Gastroesophageal sphincter (tissue), 4 donors: ENCODE measurements at places on chromosomes 3 and 15. TPM values are rescaled to one million over a fixed set of nuclear protein-coding genes. Genes with fewer than 3 reads are reported as not detected.

The GATA2 gene
- total RNA-seq: 16.0 TPM

The RLBP1 gene
- not detected for total RNA-seq

The CASR gene
- not detected for total RNA-seq

The SLC25A36 gene
- total RNA-seq: 73.8 TPM

DNA sequence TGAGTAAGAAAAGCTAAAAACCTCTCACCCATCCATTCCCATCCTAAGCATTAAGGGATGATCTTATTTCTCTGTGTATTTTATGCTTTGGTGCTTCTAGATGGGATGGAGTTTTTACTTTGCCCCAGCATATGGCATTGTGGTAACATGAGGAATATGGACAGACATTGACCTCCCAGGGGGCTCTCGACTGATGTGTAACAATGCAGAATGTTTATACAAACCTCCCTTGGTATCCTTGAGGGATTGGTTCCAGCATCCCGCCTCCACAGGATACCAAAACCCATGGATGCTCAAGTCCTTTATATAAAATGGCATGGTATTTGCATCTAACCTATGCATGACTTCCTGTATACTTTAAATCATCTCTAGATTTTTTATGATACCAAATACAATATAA lies 21.6 kb downstream of the PDIA5 start:
- ATAC-seq: no peak

DNA sequence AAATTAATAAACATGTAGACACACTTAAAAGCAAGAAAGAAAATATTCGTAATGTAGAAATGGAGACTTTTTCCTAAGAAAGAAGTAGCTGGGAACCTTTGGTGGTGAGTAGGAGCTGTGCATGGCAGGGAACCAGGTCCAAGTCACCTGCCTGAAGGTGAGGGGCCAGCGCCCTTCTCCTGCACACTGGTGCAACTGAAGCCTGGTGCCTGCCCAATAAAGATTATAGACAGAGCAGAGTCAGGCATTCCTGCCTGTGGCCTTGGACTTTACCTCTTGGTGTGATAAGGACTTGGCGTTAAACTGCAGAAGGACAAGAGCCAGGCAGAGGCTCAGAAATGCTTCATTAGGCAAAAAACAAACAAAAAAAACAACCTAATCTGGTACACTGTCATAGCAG lies 14.2 kb downstream of the CFAP91 start:
- ATAC-seq: no peak

DNA sequence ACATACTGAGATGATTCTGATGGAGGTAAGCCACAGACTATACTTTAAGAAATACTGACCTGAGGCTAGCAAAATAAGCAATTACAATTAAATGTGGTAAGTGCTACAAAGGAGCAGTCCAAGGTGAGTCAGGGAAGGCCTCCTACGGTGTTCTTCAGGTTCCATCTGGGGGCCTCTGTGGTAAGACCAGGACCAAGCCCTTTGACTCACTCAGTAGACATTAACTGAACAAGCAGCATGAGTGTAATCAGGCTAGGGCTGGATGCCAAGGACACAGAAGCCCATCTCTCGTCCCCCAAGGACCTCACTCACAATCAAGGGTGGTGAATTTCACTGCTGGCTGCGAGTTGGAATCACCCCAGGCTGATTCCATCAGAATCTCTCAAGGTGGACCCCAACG lies 37.3 kb downstream of the DZIP1L start:
- no peak for ATAC-seq

GRCh38 chr3:53820084-53820483 lies 26.1 kb downstream of the CHDH start:
- ATAC-seq: no peak

GRCh38 chr15:56249092-56249491 lies 5.4 kb upstream of the RFX7 start:
- ATAC-seq: no peak

DNA sequence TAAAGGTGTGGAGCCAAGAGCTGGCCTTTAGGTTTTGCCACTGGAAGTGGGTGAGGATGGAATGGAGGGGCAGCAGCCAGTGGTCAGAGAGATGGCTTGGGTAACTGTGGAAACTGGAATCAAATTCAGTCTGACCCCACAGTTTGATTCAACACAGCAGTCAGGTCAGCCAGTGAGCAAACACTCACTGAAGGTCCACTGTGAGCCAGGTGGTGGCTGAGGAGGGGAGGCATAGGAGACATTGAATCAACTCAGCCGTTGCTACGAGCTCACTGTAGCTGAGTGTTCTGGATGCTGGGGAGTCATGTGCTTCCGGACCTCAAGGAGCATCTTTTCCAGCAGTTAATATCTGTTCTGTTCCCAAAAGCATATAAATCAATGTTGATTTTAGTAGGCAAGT lies 37.5 kb downstream of the LPP start:
- ATAC-seq: no peak

- ATAC-seq: no peak
These were observed 473.3 kb upstream of the NR2F2 start for GRCh38 chr15:95857124-95857757.

DNA sequence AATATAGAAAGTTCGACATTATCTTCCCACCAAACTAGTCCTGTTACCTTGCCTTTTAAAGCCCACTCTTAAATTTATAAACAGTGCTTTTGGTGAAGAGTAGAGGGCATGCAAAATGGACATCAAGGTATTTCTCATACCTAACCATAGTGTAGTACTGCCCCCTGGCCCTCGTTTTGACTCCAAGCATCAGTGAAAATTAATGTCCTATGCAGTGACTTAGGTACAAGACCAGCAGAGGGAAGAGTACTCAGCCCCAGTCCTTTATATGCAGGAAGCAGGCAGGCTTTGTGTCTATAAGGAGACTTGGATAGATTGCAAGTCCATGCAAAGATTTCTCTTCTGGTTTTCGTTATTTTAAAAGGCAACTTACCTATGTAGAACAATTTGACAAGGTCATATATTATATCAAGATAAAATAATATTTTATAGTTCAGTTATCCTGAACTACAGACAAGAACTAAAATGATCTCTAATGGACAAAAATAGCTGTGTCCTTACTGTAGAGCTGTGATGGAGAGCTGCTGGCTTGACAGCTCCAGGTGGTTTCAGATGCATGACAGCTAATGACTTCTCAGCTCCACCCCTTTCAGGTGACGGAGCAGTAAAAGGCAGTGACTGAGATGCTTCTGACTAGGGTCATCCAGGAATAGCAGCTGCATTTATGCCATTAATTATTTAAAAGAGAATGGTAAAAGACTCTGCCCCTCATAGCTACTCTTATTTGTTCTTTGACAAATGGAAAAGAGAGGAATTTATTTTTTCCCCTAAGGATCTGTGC lies 646.1 kb downstream of the SQOR start:
- no peak for ATAC-seq

DNA sequence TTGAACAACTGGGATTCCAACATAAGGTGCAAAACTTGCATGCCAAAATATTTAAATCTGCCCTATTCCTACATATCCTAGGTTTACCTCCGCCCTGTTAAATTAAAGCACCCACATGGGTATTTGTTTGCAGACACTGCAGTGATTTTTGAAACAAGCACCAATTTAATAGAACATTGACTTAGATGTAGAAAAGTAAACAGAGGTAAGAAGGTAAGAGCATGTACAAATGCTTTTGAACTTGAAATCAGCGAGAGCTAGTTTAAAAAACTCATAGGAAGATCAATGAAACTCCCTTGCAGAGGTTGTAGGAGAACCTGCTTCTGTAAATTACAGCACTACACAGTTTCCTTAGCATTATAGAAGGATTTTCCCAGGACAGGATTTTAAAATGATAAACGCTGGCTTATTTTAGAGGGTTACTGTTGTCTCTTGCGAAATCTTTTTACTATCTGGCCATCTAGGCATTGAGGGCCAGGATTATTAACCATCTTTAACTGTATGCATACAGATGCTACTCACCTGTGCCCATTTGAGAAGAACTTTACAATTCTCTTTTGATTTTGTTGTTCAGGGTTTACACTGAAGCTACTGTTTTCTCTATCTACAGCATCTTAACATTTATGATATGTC lies 284.8 kb downstream of the FEZF2 start:
- no peak for ATAC-seq

- no peak for ATAC-seq
These were observed 56.5 kb upstream of the GOLGA6L2 start for GRCh38 chr15:23503576-23503975.

DNA sequence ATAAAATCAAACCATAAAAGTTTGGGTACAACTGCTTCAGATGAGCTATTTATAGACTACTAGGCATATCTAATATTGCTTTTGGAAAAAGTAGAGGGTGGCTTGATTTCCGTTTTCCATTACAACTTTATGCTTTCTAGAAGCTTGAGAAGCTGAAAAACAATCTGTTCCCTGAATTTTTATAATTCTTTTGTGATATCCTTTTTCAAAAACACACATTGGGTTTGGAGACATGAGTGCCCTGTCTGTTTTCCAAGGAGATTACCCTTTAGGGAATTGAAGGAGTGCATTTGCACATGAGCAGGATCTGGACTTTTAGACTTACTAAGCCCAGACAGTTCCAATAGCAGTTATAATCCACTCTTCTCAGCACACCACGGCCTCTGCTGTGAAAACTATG lies 49.5 kb upstream of the FILIP1L start:
- no peak for ATAC-seq

- no peak for ATAC-seq
These were observed 7.8 kb upstream of the RPSA start for GRCh38 chr3:39398700-39399099.

DNA sequence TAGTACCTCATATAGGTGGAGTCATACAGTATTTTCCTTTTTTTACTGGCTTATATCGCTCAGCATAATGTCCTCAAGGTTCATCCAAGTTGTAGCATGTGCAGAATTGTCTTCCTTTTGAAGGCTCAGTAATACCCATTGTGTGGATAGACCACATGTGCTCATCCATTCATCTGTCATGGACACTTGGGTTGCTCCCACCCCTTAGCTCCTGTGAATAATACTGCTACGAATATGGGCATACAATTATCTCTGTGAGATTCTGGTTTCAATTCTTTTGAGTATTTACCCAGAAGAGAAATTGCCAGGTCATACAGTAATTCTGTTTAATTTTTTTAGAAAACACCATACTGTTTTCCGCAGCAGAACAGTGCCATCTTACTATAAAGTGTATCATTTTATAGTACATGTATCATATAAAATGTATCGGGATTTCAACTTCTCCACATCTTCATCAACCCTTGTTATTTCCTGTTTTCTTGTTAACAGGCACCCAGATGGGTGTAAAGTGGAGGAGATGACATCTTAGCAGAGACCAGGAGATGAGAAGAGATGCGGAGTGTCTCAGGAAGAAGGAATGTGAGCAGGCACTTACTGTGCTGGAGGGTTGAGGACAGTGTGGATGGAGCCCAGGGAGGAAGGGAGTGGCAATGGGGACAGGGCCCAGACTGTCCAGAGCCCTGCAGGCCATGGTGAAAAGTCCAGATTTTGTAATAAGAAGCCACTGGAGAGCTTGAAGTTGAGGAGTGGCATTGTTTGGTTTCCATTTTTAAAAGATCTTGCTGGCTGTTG lies 27.0 kb upstream of the PRR23E start:
- ATAC-seq: no peak

- no peak for ATAC-seq
These were observed 13.3 kb upstream of the CCR1 start for GRCh38 chr3:46221391-46221790.

DNA sequence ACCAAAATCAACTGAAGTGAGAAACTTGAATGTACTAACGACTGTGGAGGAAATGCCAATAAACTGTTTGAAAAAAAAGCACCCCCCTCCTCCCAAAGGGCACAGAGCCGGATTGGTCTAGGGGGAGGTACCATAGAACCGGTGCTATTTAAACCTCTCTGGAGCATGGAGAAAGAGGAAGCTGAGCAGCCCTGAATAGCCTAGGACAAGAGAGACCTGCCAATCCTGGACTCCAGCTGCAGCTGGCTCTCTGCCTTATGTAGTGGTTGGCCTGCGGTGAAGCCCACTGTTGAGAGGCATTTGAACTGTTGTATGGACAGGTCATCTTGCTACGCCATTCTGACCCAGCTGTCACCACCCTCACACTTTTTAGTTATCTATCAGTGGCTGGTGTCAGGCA lies 1.5 kb upstream of the SH3GL3 start:
- no peak for ATAC-seq

DNA sequence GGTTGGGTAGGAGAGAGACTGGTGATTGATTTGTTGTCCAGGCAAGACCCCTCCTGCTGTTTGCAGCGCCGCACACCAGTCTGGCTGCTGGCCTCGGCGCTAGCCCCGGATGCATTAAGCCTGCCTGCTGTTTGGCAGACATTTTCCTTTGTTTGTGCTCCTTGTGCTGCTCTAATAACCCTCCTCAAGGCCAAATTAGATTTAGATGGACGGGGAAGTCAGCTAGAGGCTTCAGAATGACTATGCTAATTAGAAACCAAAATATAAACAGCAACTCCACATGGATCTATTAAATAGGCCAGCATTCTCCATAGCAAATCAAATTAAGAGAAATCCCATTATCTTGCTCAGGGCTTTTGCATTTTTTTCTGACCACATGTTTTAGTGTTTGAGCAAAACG lies 445.2 kb downstream of the SQOR start:
- no peak for ATAC-seq

DNA sequence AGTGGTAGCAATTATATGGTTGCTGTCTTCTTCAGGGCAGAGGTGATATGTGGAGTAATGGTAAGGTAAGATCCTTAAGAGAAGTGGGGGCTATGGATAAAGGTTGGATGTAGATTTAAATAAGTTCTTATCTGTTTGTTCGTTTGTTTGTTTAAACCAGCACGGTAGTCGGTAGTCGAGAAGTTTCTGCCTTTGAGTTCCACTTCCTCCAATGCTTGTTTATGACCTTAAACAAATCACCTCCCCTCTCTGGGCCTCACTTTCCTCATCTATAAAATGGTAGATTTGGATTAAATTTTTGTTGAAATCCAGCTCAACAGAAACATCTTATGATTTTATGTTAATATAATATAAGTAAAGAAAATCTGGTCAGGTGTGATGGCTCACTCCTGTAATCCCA lies 11.8 kb downstream of the DAPK2 start:
- no peak for ATAC-seq

GRCh38 chr3:139020868-139021234 lies at the start of gene PRR23B:
PRR23B (minus strand) TSS chr3:139020926; CDS start chr3:139020661, 265 bp downstream.
- ATAC-seq: no peak
